ENCODE measurements at places on chromosomes 11 and 22. TPM values are rescaled to one million over a fixed set of nuclear protein-coding genes. Genes with fewer than 3 reads are reported as not detected.

EHF gene
- total RNA-seq, result not detected

TBX10 gene
- total RNA-seq, result not detected

HOATZ gene
- total RNA-seq, result not detected

DNA sequence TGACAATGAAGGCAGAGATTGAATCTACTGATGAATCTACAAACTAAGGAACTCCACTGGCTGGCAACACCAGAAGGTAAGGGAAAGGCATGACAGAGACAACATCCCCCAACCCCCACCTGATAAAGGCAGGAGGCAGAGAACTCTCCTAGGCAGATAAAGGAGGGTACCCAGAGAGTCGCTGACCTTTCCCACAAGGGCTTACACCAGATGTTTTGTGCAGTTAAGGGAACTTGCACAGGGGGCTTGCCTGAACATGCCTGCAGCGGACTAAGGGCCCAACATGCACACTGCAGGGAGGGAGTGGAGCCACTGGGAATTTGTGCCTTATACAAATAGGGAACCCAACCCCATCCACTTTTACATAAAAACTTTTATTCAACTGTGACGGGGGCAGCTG is 1996.9 kb upstream of the RAG2 start:
- no peak for DNase-seq

DNA sequence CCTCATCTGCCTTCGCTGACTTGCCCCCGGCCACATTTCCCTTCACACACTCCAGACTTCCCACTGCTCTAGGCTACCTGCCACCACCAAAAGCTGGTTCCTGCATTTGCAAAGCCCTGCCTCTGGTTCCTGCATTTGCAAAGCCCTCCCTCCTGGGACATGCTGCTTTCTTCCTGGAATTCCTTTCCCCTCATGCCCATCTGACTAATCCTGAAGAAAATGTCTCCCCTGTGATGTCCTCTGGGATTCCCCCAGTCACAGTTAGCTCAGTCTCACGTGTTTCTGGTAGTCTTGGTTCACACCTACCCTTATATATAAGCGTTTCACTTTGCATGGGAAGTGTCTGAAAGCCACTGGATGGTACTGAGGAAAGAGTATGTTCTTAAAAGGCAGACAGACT is 206.9 kb downstream of the DBX1 start:
- no peak for DNase-seq

GRCh38 chr22:45235101-45235777 is 5.5 kb downstream of the KIAA0930 start:
- DNase-seq, result peak; percentile 87

DNA sequence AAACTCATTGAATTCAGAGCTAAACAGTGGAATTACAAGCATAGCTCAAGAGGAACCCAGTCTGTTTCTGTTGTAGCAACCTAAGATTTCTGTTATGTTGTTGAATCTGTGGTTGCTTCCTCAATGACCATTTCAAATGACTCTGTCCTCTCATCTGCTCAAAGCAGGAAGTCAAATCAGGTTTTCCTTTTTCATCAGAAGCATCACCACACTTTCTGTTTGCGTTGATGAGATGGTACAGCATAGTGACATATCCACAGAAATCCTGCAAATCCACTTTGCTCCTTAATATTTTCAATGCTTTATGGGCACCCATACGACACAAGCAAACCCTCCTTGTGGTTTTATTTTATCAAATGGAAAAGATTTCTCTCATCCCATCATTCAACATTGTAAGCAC is 12.6 kb upstream of the UCP2 start:
- DNase-seq, result peak; percentile 82

- DNase-seq, result no peak
Measured at GRCh38 chr11:103644676-103645075, 391.8 kb upstream of the DDI1 start.

DNA sequence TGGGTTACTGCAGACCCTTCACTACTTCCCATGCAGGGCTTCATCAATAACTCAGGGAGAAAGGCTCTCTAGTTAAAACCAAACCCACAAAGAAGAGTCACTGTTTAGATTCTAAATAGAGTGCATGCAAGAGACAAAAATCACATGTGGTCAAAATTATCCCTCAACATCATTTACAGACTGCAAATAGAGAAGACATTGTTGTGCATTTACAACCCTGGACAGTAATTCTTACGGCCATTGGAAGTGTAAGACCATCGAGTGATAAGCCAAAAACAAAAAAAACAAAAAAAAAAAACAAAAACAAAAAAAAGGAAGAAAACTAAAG is 93.4 kb downstream of the RASSF10 start:
- DNase-seq, result no peak

- DNase-seq, result no peak
Measured at GRCh38 chr11:71253794-71254193, 1.4 kb upstream of the SHANK2 start.

GRCh38 chr11:75311858-75312288 is 39.6 kb downstream of the ARRB1 start:
- DNase-seq, result no peak

DNA sequence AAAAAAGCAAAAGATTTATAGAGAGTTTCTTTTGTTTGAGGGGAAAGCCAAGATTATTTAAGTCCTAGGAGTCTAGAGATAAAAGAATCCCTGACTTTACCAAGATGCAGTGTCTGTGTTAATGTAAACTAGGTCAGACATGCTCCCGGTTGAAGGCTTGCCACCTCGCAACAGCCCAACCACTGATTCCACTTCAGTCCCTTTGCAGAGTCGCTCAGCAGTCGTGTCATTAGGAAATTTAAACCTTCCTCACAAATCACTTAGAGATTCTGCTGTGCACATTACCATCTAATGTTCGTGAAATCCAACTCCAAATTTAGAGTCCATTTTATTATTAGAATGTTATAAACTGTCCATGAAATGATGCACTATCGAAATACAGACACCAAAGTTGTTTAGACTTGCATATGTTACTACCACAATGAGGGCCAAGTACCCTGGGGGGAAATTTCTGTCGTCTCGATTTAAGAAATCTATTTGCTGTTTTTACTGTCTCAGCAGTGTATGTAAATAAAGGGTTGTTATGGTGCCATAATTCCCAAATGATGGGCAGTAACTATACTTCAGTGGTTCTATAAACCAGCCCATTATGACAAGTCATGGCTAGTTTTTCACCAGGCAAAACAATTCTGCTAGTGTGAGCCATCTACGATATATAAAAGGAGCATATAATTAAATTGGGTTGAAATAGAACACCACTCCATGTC is 101.4 kb upstream of the MTNR1B start:
- DNase-seq, result no peak

DNA sequence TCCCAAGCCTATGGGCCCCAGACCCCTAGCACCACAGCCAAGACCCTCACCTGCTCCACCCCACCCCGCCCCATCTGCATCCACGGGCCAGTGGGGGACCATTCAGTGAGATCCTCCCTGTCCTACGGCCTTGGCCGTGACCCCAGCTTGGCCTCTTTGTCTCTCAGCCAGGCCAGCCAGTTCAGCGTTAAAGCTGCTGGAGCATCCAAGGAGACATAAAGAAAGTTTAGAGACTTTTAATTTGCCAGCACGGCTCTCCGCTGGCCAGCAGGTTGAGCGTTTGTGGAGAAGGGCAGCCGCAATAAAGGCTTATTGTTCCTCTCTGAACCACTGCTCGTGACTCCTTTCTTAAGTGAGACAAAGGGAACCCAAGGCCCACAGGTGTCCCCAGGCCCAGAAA is 49.3 kb upstream of the LMO1 start:
- no peak for DNase-seq

GRCh38 chr22:37363261-37363992 is 63.9 kb downstream of the ELFN2 start:
- DNase-seq, result no peak
